Vagina (tissue), 2 donors: ENCODE measurements at places on chromosomes 7 and 10. TPM values are rescaled to one million over a fixed set of nuclear protein-coding genes. Genes with fewer than 3 reads are reported as not detected.

- DNase-seq: no peak
- H3K4me3 ChIP-seq: no peak overlapping the region
- no peaks in the 10 kb centered on the region for H3K27me3 ChIP-seq
- H3K27ac ChIP-seq: no peak overlapping the region
These were observed 22.1 kb upstream of the PRKAR1B start for GRCh38 chr7:749140-749551.

Gene FKBP6
- total RNA-seq: not detected

DNA sequence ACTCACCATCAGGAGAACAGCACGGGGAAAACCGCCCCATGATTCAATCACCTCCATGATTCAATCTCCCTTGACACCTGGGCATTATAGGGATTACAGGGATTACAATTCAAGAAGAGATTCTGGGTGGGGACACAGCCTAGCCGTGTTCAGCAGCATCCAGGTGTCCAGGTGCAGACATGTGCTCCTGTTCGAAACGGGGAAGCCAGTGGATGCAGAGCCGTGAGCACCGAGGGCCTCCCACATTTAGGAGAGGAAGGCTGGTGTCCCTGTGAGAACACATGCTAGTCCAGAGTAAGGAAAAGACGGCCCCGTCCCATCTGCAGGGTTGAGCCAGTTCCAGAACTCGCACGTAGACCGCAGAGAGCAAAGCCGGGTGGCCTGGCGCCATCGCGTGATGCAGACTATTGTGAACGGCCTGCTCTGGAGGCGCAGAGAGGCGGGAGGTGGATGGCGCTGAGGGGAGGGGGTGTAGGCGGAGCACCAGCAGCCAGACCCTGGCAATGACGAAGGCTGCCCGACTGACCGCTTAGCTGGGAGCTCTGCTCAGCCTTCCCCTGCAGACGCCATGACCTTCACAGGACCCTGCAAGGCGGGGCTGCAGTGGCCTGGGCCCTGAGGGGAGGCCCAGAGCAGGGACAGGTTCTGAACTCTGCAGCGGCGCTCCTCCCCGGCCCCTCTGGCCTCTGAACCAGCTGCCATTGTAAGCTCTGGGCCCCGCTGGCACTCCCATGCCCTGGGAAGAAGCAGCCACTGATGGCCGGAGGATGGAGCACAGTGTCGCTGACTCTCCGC lies 141.6 kb upstream of the TCERG1L start:
- H3K36me3 ChIP-seq: no peaks in the 10 kb centered on the region
- no peak overlapping the region for H3K27ac ChIP-seq
- no peaks in the 10 kb centered on the region for H3K27me3 ChIP-seq
- no peak for DNase-seq
- H3K4me3 ChIP-seq: peak overlapping the region; percentile 30
- peaks cover 12% of the 10 kb centered on the region for H3K4me1 ChIP-seq

- H3K4me1 ChIP-seq: peaks cover 34% of the 10 kb centered on the region
- H3K4me3 ChIP-seq: no peak overlapping the region
- no peaks in the 10 kb centered on the region for H3K36me3 ChIP-seq
- no peak overlapping the region for H3K27ac ChIP-seq
- no peak for DNase-seq
These were observed 13.0 kb downstream of the MTURN start for GRCh38 chr7:30147785-30148184.

DNA sequence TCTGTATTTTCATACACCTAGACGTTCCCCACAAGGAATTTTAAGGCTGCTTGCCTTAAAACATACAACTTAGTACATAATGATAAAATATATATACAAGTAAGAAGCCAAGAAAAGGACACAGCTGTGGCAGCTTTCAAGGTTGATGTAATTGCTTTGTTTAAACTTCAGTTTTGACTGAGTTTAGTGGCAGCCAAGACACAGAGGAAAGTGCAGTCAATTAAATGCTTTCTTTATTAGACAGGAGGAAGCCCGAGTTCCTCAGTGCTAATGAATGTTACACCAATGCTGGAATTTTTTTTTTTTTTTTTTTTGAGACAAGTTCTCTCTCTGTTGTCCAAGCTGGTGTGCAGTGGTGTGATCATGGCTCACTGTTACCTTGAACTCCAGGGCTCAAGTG lies 11.2 kb upstream of the STK31 start:
- no peak overlapping the region for H3K27ac ChIP-seq
- no peak overlapping the region for H3K4me3 ChIP-seq
- no peaks in the 10 kb centered on the region for H3K4me1 ChIP-seq
- H3K27me3 ChIP-seq: no peaks in the 10 kb centered on the region
- no peak for DNase-seq
- no peaks in the 10 kb centered on the region for H3K36me3 ChIP-seq

DNA sequence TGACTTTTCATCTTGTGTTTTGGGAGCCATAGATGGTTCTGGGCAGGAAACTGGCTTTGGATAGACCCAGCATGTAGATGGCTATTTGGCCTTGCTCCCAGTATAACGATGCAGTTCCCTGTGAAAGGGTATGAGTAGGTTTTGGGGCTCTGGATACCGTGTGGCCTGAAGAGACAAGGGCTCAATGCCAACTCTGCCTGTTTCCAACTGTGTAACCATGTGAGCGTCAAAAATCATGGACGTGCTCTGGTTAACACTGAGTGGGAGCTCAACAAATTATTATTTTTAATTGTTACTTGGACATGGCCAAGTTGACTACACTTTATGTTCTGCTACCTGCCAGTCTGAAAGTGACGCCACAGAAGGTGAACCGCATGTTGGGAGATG lies 41.8 kb downstream of the EGFR start:
- H3K27ac ChIP-seq: peak overlapping the region; percentile 48
- H3K27me3 ChIP-seq: no peaks in the 10 kb centered on the region
- no peak overlapping the region for H3K4me3 ChIP-seq
- H3K36me3 ChIP-seq: no peaks in the 10 kb centered on the region
- DNase-seq: no peak

- H3K27ac ChIP-seq: no peak overlapping the region
- no peaks in the 10 kb centered on the region for H3K36me3 ChIP-seq
- no peaks in the 10 kb centered on the region for H3K27me3 ChIP-seq
- no peaks in the 10 kb centered on the region for H3K4me1 ChIP-seq
- no peak overlapping the region for H3K4me3 ChIP-seq
- no peak for DNase-seq
These were observed 512.3 kb downstream of the INHBA start for GRCh38 chr7:41190581-41190980.

Gene ZP3
- total RNA-seq: 2.7 TPM

Gene NEBL
- total RNA-seq: 55.2 TPM

Gene SUN3
- not detected for total RNA-seq

GRCh38 chr10:101394524-101395133 lies 40.7 kb downstream of the BTRC start:
- no peak for DNase-seq
- no peaks in the 10 kb centered on the region for H3K27me3 ChIP-seq

Gene HYAL4
- 0.49 TPM for total RNA-seq

GRCh38 chr10:126160971-126161630 lies 227.2 kb downstream of the ADAM12 start:
- H3K27ac ChIP-seq: no peak overlapping the region
- H3K36me3 ChIP-seq: no peaks in the 10 kb centered on the region
- no peaks in the 10 kb centered on the region for H3K27me3 ChIP-seq
- DNase-seq: no peak
- H3K4me3 ChIP-seq: no peak overlapping the region
- H3K4me1 ChIP-seq: no peaks in the 10 kb centered on the region

- no peaks in the 10 kb centered on the region for H3K36me3 ChIP-seq
- no peak overlapping the region for H3K27ac ChIP-seq
- no peak overlapping the region for H3K4me3 ChIP-seq
These were observed 54.9 kb upstream of the ANK3 start for GRCh38 chr10:60444494-60445064.

Gene HECW1
- 2.5 TPM for total RNA-seq

DNA sequence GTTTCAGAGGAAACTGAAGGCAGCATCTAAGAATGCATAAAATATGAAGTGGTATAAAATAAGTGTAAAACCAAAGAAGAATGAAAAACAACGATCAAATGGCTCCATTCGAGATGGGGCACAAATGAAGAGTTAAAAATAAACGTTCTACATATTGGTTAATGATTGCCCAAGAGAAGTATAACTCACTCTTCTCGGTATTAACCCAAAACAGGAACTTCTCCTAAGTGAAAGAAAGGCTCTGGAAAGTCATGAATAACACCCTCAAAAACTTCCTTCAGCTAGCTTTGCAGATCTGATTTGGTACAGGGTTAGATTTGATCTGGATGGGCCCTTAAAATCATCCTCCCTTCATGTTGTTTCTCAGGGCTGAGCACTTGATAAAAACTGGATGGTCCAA lies 94.3 kb upstream of the ADO start:
- H3K4me1 ChIP-seq: no peaks in the 10 kb centered on the region
- H3K27me3 ChIP-seq: no peaks in the 10 kb centered on the region
- no peaks in the 10 kb centered on the region for H3K36me3 ChIP-seq

Gene HTRA1
- total RNA-seq: 116 TPM

GRCh38 chr10:117818721-117819120 lies 228.0 kb downstream of the RAB11FIP2 start:
- H3K27me3 ChIP-seq: no peaks in the 10 kb centered on the region
- DNase-seq: peak; percentile 77
- H3K4me1 ChIP-seq: no peaks in the 10 kb centered on the region
- H3K36me3 ChIP-seq: no peaks in the 10 kb centered on the region
- no peak overlapping the region for H3K4me3 ChIP-seq

DNA sequence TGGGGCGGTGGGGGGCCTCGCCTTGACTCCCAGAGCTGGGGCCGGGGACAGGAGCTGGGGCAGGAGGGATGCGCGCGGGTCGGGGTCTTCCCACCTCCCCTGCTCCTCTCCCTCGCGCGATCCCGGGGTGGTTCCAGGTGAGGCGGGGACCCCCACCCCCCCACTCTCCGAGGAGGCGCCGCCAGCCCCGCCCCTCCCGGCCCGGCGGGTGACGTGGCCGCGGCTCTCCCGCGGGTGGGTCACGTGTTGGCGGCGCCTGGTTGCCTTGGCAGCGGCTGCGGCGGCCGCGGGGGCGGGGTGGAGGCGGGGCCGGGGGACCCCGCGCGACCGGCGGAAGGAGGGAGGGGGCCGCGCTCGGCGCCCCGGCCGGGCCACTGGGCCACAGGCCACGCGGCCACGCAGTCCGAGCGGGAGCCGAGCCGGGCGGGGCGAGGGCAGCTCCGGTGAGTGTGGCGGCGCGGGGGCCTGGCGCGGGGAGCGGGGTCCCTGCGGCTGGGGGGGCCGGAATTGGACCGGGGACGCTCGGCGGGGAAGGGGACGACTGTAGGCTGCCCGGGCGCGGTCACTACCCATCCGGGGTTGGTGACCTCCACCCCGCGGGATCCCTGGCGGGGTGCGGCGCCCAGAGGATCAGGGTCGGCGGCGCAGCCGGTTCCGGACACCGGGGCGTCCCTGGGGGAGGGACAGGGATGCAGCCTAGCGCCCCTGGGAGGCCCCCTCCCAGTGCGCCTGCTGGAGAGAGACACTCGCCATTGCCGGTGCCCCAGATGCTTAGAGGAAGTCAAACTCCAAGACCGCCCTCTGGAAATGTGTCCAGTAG lies at the start of gene ORAI2:
Gene ORAI2, plus strand, starts transcription at position 357 of the 820 bp plus-strand sequence. CDS start 5,382 bp downstream, outside the sequence.
- H3K27me3 ChIP-seq: no peaks in the 10 kb centered on the region
- no peak for DNase-seq
- H3K36me3 ChIP-seq: no peaks in the 10 kb centered on the region
- H3K4me1 ChIP-seq: peaks cover 47% of the 10 kb centered on the region

GRCh38 chr7:155948423-155948822 lies 136.2 kb upstream of the SHH start:
- peak; percentile 83 for DNase-seq
- no peaks in the 10 kb centered on the region for H3K4me1 ChIP-seq
- H3K4me3 ChIP-seq: no peak overlapping the region

DNA sequence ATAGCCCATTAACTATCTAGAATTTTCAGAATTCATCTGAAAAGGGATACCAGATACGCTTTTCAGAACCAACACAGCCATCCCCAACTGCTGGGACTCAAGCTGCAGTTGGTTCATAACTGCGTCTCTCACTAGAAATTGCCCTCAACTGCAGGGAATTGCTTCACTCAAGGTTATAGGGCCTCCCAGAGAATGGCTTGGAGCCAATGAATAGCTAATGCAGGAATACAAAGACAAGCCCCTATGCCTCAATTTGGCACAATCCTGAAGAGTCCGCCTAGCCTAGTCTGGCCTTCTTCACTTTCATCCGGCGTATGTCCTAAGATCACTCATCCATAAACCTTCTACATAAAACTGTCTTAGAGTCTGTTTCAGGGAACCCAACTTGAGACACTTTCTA lies 164.0 kb downstream of the SKAP2 start:
- H3K4me1 ChIP-seq: no peaks in the 10 kb centered on the region
- no peak overlapping the region for H3K4me3 ChIP-seq
- H3K27me3 ChIP-seq: no peaks in the 10 kb centered on the region
- no peak for DNase-seq
- H3K27ac ChIP-seq: no peak overlapping the region
- H3K36me3 ChIP-seq: no peaks in the 10 kb centered on the region

GRCh38 chr7:115410972-115411686 lies 489.2 kb downstream of the MDFIC start:
- H3K36me3 ChIP-seq: no peaks in the 10 kb centered on the region
- no peak overlapping the region for H3K4me3 ChIP-seq
- no peaks in the 10 kb centered on the region for H3K4me1 ChIP-seq
- DNase-seq: no peak

- no peak overlapping the region for H3K4me3 ChIP-seq
- no peaks in the 10 kb centered on the region for H3K4me1 ChIP-seq
- H3K27me3 ChIP-seq: no peaks in the 10 kb centered on the region
- no peak for DNase-seq
These were observed 160.1 kb downstream of the FZD1 start for GRCh38 chr7:91424371-91424770.

GRCh38 chr7:142401951-142402350 lies 144.1 kb upstream of the PRSS58 start:
- no peaks in the 10 kb centered on the region for H3K36me3 ChIP-seq
- no peak overlapping the region for H3K27ac ChIP-seq
- H3K4me1 ChIP-seq: no peaks in the 10 kb centered on the region
- no peaks in the 10 kb centered on the region for H3K27me3 ChIP-seq

Gene RBP3
- not detected for total RNA-seq

GRCh38 chr7:107103369-107103768 lies 58.9 kb downstream of the PRKAR2B start:
- no peak overlapping the region for H3K27ac ChIP-seq
- DNase-seq: no peak
- H3K4me3 ChIP-seq: no peak overlapping the region
- no peaks in the 10 kb centered on the region for H3K4me1 ChIP-seq
- H3K36me3 ChIP-seq: no peaks in the 10 kb centered on the region

- no peak for DNase-seq
- peak overlapping the region; percentile 86 for H3K27ac ChIP-seq
- H3K4me3 ChIP-seq: no peak overlapping the region
- H3K36me3 ChIP-seq: peaks cover 16% of the 10 kb centered on the region
- no peaks in the 10 kb centered on the region for H3K27me3 ChIP-seq
- peaks cover 100% of the 10 kb centered on the region for H3K4me1 ChIP-seq
These were observed 178.5 kb downstream of the ARID5B start for GRCh38 chr10:62079885-62080559.

GRCh38 chr10:7248585-7249164 lies 162.2 kb downstream of the SFMBT2 start:
- no peaks in the 10 kb centered on the region for H3K27me3 ChIP-seq
- H3K4me3 ChIP-seq: no peak overlapping the region
- no peaks in the 10 kb centered on the region for H3K4me1 ChIP-seq
- H3K27ac ChIP-seq: no peak overlapping the region

Gene NPTX2
- total RNA-seq: 13.0 TPM

GRCh38 chr10:89245802-89246201 lies 5.8 kb downstream of the LIPA start:
- H3K4me1 ChIP-seq: peaks cover 20% of the 10 kb centered on the region
- H3K36me3 ChIP-seq: no peaks in the 10 kb centered on the region
- no peak overlapping the region for H3K4me3 ChIP-seq
- H3K27me3 ChIP-seq: no peaks in the 10 kb centered on the region
- no peak overlapping the region for H3K27ac ChIP-seq

Gene SHTN1
- 7.4 TPM for total RNA-seq

GRCh38 chr10:116133634-116134033 lies 139.4 kb downstream of the GFRA1 start:
- H3K36me3 ChIP-seq: no peaks in the 10 kb centered on the region
- peaks cover 12% of the 10 kb centered on the region for H3K4me1 ChIP-seq
- no peak overlapping the region for H3K4me3 ChIP-seq
- no peaks in the 10 kb centered on the region for H3K27me3 ChIP-seq
- DNase-seq: no peak
- H3K27ac ChIP-seq: no peak overlapping the region
